ENCODE measurements at places on chromosomes 4 and X. TPM values are rescaled to one million over a fixed set of nuclear protein-coding genes. Genes with fewer than 3 reads are reported as not detected.

Gene PABPC1L2B
- total RNA-seq: not detected

Gene PRRG3
- 0.73 TPM for total RNA-seq

Gene TMPRSS11F
- total RNA-seq: not detected

Gene PFKFB1
- not detected for total RNA-seq

All from subcutaneous preadipocyte (primary cell).